Glomerular endothelial cell (primary cell): ENCODE measurements at places on chromosomes 7 and 10. TPM values are rescaled to one million over a fixed set of nuclear protein-coding genes. Genes with fewer than 3 reads are reported as not detected.

The NAT16 gene
- total RNA-seq, result not detected in 2 replicates

The ELN gene
- 0.35 and 1.8 TPM in 2 replicates for total RNA-seq

The CHAT gene
- total RNA-seq, result not detected in 2 replicates

The AOC1 gene
- total RNA-seq, result not detected in 2 replicates

The CALN1 gene
- not detected in 2 replicates for total RNA-seq

The RSBN1L gene
- 13.0 and 15.5 TPM in 2 replicates for total RNA-seq

The BUB3 gene
- 100 and 132 TPM in 2 replicates for total RNA-seq

The LRRC61 gene
- total RNA-seq, result 1.7 and 2.4 TPM in 2 replicates

The GRID1 gene
- total RNA-seq, result 0.12 and 0.34 TPM in 2 replicates

The TMEM196 gene
- total RNA-seq, result not detected in 2 replicates

The LEP gene
- total RNA-seq, result not detected in 2 replicates

The AZGP1 gene
- not detected in 2 replicates for total RNA-seq

The CYP2E1 gene
- 0.64 TPM in 1 of 2 replicates, not detected in the other for total RNA-seq

The ADCYAP1R1 gene
- not detected in 2 replicates for total RNA-seq

The ABCB4 gene
- total RNA-seq, result 0.29 and 0.78 TPM in 2 replicates

The SEMA3C gene
- 8.6 and 13.1 TPM in 2 replicates for total RNA-seq

The KNDC1 gene
- not detected in 2 replicates for total RNA-seq

The THAP5 gene
- 17.6 TPM in 2 replicates for total RNA-seq
